ENCODE measurements at places on chromosomes 5 and 9.

GRCh38 chr5:94551858-94552257, 66.5 kb downstream of the KIAA0825 start:
- DNase-seq = no peak

GRCh38 chr5:137695651-137696428, 40.0 kb downstream of the KLHL3 start:
- DNase-seq = no peak

DNA sequence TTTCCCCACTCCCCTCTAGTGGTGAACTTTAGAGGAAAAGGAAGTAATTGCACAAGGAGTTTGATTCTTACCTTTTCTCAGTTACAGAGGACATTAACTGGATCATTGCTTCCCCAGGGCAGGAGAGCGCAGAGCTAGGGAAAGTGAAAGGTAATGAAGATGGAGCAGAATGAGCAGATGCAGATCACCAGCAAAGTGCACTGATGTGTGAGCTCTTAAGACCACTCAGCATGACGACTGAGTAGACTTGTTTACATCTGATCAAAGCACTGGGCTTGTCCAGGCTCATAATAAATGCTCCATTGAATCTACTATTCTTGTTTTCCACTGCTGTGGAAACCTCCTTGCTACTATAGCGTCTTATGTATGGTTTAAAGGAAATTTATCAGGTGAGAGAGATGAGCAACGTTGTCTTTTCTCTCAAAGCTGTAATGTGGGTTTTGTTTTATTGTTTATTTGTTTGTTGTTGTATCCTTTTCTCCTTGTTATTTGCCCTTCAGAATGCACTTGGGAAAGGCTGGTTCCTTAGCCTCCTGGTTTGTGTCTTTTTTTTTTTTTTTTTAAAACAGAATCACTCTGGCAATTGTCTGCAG, 25.3 kb downstream of the SLC22A5 start:
- no peak for DNase-seq

GRCh38 chr9:1083325-1083913, 33.3 kb downstream of the DMRT2 start:
- DNase-seq = no peak

DNA sequence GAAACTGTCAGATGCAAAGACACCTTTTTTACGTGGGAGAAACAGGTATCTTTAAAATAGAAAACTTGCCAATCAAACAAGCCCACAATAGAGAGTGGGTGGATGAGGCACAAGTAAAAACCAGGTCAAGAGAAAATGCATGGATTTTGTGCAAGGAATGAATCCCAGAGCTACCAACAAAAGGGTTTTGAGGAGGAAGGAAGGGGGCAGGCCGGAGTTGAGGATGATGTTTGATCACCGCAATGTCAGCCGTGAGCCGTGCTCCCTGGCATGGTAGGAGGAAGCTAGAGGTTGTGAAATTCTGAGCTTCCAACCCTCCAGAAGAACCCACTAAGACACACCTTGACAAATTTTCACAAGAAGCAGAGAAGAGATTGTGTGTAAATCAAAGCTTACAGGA, 53.2 kb downstream of the HRH2 start:
- no peak for DNase-seq

- no peak for DNase-seq
These were observed 31.4 kb downstream of the FXN start for GRCh38 chr9:69066955-69067354.

DNA sequence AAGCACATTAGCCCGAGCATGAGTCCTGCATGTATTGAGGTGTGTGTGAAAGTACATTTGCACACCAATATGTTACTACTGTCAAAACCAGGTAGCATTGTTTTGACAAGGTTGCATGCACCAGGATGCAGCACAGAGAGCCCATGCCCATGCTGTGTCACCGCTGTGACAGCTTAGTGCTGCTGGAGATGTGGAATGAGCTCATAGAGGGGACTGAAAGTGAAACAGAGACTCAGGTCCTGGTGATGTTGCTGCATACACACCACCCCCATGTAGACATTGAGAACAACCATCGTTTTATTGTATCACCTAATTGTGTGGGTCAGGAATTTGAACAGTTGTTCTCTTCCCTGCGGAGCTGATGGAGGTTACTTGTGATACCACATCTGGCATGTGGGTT, 53.0 kb downstream of the GADD45G start:
- no peak for DNase-seq

DNA sequence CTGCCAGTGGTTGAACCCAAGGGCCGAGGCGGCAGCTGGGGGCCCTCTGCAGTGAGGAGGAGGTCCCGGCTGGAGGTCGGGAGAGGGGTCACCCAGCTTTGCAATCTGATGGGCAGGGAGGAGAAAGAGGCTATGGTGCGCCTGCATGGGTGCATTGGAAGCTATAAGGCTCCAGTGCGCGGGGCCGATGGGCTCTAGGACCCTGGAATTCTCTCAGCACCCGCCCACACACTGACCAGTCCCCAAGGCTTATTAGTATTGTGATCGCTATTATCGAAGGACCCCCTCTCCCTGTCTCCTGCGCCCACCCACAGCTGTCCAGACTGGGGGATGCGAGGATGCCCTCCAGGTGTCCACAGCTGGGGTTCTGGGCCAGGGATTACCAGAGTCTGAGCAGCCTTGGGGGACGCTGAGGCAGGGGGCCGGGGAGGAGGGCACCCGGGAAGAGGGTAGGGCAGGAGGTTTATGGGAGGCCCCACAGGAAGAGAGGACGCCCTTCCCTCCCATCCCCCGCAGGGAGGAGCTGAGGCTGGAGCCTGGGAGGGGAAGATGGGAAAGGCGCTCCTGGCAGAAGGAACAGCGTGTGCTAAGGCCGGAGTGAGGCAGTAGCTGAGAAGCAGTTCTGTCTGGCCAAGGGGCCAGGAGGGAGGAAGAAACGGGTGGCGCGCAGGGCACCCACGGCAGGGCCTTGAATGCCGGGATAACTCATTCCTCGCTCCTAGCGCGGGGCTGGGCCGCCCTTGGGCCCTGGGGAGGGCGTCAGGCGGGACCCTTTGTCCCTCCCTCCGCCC, 24.2 kb downstream of the C9orf50 start:
- DNase-seq = no peak

DNA sequence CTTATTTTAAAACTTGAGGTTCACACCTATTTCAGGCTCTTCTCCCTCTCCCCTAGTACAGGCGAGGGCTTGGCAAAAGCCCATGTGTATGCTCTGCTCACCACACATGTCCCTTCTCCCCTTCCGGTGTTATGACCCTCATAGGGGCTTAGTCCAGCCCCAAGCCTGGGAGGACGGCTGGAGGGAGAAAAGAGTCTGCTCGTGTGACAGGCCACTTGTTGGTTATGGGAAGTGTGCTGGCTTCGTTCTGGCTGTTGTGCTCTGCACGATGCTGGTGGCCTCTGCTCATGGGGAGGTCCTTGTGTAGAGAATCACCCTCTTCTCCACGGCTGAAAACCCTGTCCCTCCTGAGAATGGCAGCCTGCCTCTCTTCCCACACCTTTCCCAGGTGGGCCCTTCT, 11.1 kb downstream of the PTTG1 start:
- no peak for DNase-seq

DNA sequence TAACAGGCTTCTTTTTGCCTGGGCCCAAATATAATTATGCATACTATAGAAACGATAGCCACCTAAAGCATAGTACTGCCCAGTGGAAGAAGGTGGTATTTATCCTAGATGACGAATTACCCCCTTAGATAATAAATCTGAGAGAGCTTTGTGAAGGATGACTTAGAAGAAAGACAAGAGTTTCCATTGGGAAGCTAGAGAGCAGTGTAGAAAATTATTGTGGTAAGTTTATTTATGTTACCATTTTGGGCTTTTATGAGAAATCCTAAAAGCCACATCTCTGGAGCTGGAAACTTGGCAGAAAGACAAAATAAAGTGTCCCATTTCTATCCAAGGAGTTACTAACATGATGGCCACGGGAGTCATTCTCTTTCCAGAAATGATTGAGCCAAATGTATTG, 172.0 kb upstream of the SEMA6A start:
- DNase-seq = no peak

DNA sequence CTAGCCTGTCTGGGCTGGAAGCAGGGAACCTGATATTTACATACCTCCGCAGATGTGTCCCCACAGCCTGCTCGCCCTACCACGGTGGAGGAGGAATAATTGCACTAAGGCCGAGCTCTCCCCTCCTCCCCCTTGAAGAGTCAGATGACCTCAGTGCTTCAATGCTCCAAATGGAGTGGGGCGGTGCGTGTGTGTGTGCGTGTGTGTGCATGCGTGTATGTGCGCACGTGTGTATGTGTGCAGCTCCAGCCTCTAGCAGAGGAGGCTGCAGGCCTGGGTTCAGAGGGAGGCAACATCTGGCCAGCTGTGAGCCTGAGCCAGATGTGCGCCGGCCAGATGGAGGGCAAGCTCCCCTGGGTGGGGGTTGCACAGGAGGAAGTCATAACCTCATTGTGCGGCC, 90.5 kb downstream of the NRG2 start:
- DNase-seq = no peak

DNA sequence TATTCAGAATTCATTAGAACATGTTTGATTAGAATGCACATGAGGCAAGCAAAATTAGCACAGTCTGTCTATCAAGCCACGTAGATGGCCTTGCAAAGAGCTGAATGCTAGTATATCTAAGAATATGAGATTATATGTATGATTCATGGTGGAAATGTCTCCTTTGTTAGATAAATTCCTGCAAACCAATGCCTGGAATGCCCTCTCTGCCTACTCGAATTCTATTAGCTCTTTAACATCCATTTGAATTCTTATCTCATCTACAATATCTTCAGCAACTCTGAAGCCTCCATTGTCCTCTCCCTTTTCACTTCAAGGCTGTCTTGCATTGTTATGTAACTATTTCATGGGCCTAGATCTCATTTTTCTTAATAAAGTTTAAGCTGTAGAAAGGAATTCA, 205.5 kb downstream of the TMC1 start:
- no peak for DNase-seq

DNA sequence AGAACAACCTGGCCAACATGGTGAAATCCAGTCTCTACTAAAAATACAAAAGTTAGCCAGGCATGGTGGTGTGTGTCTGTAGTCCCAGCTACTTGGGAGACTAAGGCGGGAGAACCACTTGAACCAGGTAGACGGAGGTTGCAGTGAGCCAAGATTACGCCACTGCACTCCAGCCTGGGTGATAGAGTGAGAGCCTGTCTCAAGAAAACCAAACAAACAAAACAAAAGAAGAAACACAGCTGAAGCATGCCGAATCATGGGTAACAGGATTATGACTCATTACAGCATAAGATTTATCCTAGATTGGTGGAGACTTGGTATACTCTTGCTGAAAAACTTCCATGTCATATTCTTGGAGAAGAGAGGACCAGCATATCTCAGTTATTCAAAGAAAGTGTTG, 236.7 kb upstream of the CCNH start:
- DNase-seq = no peak

DNA sequence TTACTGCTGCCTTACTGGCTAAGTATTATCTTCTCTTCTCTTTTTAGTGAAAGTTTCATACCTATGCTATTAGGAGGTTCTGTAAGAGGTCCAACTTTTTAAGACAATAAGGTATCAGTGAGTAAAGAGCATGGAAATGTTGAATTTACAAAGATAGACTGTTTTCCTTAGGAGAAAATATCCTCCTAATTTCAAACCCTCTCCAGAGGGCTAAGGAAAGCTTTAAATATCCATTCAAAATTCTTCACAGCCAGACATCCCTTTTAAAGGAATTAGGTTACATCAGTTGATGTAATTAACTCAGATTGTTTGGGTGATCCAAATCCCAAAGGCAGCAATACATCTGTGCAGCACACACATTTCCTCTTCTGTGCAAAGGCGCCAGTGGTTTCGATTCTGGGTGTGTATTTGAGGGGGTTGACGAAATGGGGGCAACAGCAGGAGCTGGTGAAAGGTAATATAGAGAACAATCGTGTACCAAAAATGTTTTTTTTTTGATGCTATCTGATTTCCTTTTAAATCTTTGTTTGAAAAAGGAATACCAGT, 273.8 kb upstream of the RPS23 start:
- no peak for DNase-seq

DNA sequence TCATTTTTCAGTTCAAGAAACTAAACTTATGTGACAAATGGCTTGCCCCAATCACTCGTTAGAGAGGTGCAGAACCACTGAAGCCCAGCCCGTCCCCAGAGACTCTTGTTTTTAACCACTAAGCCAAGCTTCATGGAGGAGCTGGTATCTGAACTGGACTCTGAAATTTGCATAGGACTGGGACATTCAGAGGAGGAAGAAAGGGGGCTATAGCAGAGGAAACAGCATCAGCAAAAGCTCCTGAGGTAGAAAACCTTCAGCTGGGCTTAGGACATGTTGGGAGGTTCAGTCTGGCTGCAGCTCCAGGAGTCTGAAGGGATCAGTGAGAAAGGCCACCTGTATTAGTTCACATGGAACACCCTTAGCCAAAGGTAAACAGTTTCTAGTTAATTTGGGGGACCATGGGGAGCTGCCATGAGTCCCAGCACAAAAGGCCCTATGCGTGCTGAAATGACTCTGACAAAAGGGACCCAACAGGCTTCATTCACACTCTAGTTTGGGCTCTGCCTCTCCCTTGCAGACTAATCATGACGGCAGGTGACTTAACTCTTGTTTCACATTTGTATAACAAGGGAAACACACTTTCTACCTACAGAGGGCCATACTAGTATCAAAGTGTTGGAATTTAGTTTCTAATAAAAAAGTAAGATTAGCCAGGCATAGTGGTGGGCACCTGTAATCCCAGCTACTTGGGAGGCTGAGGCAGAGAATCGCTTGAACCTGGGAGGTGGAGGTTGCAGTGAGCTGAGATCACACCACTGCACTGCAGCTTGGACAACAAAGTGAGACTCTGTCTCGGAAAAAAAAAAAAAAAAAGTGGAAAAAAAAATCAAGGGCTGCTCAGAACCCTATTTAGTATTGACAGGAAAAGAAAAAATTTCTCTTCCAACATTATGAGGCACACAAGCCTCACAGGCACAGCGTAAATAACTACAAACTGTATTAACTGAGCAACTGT, 10.2 kb downstream of the FBXO10 start:
- DNase-seq = no peak

- no peak for DNase-seq
These were observed 407.7 kb upstream of the IRX1 start for GRCh38 chr5:3187771-3188425.

DNA sequence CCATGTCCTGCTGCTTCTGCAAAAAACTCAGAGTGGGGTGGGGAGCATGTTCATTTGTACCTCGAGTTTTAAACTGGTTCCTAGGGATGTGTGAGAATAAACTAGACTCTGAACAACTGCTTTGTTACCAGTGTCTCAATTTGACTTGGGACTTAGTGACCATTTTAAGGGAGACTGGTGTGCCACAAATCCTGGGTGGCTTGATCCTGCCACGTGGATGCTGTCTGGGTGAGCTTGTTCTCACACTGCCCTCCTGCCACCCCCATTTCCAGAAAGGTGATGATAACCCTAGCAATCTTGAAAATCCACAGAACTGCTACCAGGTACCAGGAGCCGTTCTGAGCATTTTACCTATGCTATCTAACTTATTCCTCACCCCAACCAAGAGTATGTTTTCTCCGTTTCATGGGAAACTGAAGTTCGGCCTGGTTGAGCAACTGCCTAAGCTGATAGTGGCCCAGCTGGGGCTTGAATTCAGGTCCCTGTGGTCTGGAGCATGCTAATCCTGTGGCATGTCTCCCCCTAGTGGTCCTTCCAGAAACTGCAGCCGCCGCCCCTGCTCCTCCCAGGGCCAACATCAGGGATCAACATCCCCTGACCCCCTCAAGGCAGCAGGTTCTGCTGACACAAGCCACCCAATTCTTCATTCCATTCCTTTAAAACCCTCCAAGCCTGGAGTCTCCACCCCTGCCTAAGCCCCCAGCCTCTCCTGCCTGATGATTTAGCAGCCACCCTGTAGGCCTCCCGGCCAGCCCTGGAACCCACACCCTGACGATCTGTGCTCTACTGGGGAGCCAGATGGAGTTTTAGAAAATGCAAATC, 2.8 kb downstream of the IL3 start:
- peak; percentile 57 for DNase-seq

Data from stimulated activated CD8-positive, alpha-beta memory T cell treated with anti-CD3 and anti-CD28 coated beads, Interleukin-7, amount 100 ng/mL, for 1 hour (primary cell).